ENCODE measurements at places on chromosomes 3 and 15.

DNA sequence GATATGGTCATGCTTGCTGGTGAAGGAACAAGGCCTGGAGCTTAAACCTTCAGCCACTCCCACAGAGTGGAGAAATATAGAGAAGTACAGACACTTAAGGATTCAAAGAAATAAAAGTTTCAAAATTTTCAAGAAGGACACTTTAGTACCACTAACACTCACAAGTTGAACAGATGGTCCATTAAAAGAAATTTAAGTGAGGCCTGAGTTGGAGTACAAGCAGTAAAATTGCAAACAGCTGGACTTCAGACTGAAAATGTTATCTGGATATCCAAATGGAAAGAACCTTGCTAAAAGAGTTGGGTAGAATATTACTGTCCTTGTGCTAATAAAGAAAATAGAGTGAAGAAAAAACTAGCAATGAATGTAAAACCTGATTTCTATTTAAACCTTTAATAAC lies 397.1 kb upstream of the KCNMB2 start:
- no peak for DNase-seq

- no peak for DNase-seq
Observed at GRCh38 chr3:56867671-56868070, 65.9 kb upstream of the ARHGEF3 start.

- DNase-seq, result no peak
Observed at GRCh38 chr3:142259359-142259758, 34.0 kb upstream of the GK5 start.

DNA sequence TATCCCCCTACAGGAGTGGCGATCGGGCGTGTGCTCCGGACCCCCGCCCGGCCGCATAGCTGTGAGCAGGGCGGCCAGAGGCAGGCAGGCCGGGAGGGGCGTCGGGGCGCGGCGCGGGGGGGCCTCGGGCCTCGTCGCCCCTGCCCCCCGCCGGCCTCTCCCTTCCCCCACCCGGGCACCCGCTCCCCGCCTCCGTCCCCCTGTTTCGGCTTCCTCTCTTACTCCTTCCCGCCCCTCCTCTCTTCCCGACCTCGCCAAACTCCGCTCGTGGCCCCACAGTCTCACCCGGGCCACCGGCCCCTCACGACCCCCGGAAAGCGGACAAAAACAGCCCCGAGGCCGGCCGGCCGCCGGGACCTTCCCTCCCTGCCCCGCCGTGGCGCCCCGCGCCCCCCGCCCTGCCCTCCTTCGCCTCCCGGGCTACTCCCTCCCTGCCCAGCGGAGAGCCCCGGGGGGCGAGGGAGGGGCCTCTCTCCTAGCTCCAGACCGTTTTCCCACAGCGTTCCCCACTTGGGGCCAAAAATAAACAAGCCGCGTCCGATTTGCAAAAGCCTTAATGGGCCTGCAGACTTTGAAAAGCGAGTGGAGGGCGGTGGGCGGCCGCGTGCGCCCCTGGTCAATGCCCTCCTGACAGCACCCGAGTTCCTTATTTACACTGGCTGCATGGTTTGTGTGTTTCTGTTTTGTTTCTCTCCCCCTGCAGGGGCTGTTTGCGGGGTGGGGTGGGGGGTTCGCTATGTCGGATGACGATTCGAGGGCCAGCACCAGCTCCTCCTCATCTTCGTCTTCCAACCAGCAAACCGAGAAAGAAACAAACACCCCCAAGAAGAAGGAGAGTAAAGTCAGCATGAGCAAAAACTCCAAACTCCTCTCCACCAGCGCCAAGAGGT lies 1.0 kb downstream of the UBE2E1 start:
- no peak for DNase-seq

GRCh38 chr15:101126618-101127505 lies 125.0 kb downstream of the CHSY1 start:
- no peak for DNase-seq
